ENCODE measurements at places on chromosomes 1 and 21.

- DNase-seq, result no peak
Measured at GRCh38 chr1:220507085-220507484, 20.9 kb upstream of the MARK1 start.

- no peak for DNase-seq
Measured at GRCh38 chr1:151993734-151994496, at the start of gene S100A10. S100A10 (minus strand) TSS chr1:151993859; CDS start chr1:151986230, 7,629 bp downstream.

DNA sequence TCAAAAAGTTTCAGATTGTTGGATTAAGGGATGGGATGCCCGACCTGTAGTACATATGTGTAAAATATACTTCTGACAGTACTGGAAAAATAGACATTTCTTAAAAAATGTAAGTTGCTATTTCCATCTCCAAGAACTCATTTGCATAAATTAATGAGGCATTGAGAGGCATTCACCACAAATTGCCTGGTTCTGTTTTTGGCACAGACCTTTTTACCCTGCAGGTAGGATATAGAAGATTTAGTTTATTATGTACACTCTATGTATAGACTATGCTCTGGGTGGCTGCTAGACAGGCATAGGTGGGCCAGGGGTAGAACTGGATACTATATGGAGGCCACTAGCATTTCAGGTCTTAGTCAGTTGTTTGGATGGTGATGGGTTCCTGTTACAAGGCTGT is 8.0 kb downstream of the CCDC17 start:
- DNase-seq, result no peak

DNA sequence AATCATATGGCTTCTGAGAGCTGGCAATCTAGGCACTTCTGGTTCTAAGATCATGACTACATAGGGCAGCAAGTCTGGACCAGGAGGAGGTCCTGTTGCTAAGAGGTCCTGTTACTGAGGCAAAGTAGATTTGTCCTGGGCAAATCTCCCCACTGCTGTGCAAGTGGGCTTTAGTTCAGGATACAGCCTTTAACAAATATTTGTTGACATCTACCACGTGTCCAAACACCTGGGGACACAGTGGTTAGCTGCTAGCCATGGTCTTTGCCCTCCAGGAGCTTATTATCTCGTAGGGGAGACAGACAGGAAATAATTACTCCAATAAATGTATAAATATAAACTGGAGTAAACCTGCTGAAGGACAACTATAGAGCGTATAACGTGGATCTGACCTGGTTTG is 3.2 kb downstream of the CGN start:
- DNase-seq, result no peak

All from fibroblast of skin of left quadriceps (primary cell).